GM10248 (cell line): ENCODE measurements at places on chromosomes 12 and 14.

DNA sequence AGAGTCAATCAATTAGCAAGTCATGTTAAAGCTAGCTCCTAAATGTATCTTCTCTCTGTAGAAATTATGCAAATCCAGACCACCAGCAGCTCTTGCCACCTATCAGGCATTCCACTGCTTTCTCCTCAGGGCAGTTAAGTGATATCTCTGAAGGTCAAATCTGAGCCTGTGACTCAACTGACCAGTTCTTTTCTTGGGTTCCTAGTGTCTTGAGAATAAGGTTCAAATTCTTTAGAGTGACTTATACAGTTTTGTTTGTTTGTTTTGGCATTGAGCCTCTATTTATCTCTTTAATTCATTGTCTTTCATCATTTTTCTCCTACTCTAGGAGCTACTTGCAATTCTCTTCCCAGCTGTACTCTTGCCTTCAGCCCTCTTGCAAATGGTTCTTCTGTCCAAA, 2.5 kb upstream of the LRIG3 start:
- DNase-seq, result no peak

DNA sequence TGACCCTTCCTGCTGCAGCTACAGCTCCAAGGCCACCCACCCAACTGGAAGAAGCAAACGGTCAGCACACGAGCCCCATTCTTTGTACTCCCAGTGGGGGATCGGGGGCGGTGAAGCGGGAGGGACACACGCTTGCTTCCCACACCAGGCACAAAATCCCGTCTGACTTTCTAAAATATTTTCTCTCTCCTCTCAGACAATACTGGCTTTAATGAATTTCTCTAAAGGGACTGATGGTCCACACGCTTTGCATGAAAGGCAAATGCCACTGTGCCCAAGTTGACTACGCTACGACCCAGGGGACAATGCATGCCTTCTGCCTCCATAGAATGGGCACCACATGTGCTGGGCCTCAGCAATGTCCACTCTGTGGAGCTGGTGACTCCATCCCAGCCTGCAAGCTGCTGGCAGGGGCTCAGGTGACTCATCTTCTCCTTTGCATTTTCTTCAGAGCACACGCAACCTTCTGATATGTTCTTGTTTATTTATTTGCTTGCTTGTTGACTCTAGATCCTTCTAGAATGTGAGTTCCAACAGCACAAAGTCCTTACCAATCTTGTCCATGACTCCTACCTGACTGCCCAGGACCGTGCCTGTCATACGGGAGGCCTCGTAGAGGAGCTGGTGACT, 15.6 kb downstream of the SYNE3 start:
- no peak for DNase-seq

- DNase-seq, result no peak
Measured at GRCh38 chr12:127723251-127723650, 543.7 kb upstream of the TMEM132C start.

DNA sequence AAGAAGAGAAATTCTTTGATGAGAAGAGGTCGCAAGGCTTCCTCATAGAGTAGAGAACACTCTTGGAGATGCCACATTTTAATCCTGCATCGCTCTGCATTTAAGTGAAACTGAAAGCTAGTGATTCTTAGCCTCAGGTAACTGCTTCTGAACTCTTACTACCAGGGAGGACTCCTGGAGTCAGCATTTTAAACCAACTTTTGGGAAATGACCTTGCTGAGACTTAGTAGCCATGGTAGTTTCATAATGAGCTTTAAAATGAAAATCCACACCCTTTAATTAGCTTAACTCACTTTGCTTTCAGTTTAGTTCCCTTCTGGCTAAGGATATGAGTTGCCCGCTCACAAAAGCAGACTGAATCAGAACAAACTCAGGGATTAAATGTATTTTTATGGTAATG, 80.3 kb downstream of the SYNE2 start:
- no peak for DNase-seq

- DNase-seq, result no peak
Measured at GRCh38 chr14:95483309-95484165, 32.9 kb downstream of the SYNE3 start.

DNA sequence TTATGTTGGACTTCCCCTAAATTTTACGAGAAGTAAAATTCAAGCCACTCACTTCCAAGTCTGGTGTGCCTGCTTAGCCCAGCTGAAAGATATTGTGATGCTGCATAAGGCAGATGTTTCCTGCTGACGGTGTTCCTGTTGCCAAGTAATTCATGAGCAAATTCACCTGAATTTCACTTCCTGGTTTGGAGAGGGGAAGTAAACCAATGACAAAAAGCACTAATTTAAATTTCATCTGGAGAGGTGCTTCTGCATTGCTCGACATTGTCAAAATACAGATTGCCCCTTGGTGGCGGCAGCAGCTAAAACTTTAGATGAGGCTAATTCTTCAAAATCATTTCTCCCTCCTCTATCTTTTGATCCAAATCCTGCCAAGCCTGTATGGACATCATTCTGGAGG, 281.1 kb downstream of the AACS start:
- no peak for DNase-seq

- DNase-seq, result no peak
Measured at GRCh38 chr12:49133590-49133989, 2.4 kb upstream of the TUBA1B start.

GRCh38 chr12:52223406-52224039, 9.5 kb upstream of the KRT7 start:
- DNase-seq, result no peak

DNA sequence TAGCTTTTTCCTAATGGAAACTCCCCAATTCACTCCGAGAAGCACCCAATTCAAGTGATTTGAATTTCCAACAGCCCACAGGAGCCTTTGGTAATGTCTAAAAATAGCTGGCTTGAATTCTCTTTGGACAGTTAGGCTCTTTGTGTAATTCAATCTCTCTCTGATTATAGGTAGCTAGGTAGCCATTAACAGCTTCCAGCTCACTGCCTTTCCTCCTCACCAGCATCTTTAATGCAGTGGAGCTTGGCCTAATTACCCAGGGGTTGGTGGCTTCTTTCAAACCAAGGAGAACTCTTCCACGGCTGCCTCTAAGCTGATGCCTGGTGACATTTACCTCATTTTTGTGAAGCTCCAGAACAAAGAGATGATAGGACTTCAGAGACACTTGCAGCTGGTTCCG, 86.4 kb downstream of the WSCD2 start:
- no peak for DNase-seq

DNA sequence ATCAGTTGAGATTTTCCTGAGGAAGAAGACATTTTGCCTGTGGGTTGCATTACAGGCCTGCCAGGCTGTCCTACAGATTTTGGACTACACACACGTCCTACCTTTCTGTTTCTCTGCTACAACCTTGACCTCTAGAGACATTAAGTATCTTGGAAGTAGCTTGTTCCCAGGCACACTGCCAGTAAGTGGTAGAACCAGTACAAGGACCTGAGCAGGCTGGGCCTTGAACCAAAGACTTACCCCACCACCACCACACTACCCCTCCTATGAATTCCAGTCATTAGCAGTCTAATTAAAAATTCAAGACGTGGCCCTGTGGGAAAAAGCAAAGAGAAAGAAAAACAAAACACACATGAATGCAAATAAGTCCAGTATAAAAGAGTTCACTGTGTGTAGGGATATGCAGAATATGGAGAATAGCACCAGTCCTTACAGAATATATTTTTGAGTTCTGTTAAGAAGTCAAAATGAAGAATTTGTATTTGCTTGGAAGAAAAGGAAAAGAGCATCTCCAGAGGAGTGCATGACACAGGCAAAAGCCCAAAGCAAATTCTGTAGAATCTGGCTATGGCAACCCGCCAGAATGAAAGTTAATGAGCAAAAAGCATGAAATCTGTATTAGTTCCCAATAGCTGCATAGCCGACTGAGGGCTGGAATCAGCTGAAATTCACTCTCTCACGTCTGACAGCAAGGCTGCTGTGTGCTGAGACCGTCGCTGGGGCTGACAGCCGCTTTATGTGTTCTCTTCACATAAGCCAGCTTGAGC, 74.3 kb upstream of the ST8SIA1 start:
- no peak for DNase-seq

DNA sequence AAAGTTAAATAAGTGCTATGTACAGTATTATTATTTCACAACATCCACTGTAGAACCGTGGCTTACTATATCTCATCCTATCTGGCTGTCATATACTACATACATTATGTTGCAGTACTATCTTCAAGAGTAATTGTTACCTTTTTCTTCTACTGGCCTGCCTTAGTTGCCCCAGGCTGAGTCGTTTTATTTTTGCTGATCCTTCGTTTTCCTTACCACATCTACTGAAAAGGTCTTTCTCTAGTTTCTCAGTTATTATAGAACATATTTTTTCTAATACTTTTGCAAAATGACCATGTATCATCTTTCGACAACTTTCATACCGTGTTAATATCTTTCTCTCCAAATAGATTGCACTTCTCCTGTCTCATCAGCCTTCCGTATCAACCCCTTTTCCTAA, 523.1 kb downstream of the SOX5 start:
- no peak for DNase-seq

GRCh38 chr12:89568484-89568883, 42.6 kb upstream of the POC1B start:
- no peak for DNase-seq

GRCh38 chr14:71320734-71321573, 413.7 kb downstream of the PCNX1 start:
- DNase-seq, result peak; percentile 68

- DNase-seq, result no peak
Measured at GRCh38 chr12:66915306-66915904, 236.5 kb upstream of the GRIP1 start.

DNA sequence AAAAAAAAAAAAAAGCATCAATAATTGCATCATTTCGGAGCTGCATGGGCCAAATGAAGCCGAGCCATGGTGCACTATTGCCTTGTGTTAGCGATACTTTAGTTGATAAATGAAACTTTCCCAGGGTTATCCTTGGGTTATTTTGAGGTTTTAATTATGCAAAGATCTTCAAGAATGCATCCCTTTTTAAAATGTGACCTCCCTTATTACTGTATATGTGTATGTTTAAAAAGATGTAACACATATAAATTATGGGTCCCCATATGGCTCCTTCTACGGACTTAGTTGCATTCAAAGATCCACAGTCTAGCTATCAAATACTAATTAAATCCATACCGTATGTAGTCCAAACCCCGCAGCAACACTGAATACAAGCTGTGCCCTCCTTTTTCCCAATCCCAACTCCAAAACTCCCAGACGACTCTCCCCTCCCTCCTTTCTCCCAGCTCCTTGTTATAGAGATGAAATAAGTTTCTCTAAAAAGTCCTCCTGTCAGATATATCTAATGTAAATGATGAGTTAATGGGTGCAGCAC, 129.3 kb upstream of the MAP1LC3B2 start:
- no peak for DNase-seq

DNA sequence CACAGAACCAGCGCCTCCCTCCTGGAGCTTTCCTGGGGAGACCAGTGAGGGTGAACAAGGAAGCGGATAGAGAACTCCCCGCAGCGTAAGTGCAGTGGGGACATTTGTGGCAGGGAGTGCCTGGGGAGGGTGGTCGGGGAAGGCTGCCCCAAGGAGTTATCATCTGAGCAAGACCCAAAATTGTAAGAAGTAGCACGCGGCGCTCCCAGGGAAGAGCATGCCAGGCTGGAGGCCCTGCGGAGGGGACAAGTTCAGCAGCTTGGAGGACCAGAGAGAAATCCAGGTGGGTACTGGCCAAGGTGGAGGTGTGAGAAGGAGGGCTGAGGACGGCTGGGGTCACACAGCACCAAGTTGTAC, 46.2 kb upstream of the RIMBP2 start:
- DNase-seq, result no peak

GRCh38 chr12:9980126-9980525, 8.9 kb downstream of the CLEC12A start:
- DNase-seq, result no peak

- no peak for DNase-seq
Measured at GRCh38 chr12:40762072-40762471, 69.8 kb downstream of the CNTN1 start.

DNA sequence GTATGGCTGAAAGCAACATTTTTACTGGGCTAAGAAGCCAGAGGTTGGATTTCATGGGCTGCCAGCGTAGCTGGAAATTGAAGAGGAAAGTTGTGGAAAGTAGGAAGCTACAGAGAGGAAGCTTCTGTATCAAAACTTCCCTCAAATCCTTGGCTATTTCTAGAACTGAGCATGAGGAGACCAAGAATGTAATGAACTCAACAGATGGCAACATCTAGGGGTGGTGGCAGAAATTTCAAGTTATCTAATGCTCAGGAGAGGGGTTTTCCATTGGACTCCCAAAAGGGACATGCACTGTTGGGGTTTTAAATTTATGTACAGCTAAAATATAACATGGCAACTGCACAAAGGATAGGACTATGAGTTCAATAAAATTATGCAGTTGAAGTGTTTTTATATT, 151.3 kb downstream of the DHRS2 start:
- DNase-seq, result no peak

GRCh38 chr12:58248599-58248998, 307.2 kb downstream of the ATP23 start:
- no peak for DNase-seq

GRCh38 chr12:50894241-50894640, 51.5 kb downstream of the TMPRSS12 start:
- no peak for DNase-seq

DNA sequence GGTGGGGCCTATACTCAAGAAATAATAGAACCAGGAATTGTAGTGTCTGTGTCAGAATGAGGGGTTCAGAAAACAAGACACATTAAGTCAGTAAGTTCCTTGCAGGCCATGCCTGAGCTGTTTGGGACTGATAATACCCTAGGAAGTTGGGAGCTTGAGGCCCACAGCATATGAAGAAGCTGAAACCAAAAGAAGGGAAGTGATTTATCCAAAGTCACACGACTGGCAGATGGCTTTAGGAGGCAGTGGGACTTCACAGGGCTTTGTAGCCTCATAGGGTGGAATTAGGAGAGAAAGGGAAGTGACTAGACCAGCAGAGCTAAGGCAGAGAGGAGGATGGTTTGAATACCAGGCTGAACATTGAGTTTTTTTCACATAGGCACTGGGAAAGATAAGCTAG, 56.6 kb upstream of the SRSF5 start:
- no peak for DNase-seq

DNA sequence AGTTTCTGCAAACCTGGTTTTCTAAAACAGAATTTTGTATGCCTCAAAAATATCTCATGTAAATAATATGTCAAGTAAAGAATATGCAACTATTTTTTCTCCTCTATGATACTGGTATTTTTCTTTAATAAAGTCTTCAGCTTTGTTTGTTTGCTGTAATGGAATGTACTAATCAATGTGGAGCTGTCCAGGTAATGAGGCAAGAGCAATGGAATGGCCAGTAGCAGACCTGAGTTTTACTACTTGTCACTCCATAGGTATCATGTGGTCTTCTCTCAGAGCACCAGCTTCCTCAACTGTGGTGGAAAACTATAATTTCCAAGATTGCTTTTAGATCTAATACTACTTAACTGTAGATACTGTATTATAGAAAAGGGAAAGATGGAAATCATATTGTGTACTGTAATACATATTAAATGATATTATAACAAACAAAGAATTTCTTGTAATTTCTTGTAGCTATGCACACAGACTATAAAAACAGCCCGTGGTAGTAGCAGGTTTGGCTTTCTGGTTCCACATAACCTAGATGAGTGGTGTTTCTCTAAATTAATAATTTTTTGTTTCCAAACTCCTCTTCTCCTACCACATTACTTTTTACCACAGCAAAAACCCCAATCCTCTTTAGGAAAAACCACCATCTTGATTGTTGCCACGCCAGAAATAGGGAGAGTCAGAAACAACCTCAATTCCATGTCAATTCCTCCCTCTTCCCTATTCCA, 70.6 kb downstream of the KIF21A start:
- no peak for DNase-seq
